ENCODE measurements at places on chromosomes 4 and X.

- no peak for DNase-seq
Observed at GRCh38 chr4:105822061-105822460, 73.2 kb upstream of the NPNT start.

DNA sequence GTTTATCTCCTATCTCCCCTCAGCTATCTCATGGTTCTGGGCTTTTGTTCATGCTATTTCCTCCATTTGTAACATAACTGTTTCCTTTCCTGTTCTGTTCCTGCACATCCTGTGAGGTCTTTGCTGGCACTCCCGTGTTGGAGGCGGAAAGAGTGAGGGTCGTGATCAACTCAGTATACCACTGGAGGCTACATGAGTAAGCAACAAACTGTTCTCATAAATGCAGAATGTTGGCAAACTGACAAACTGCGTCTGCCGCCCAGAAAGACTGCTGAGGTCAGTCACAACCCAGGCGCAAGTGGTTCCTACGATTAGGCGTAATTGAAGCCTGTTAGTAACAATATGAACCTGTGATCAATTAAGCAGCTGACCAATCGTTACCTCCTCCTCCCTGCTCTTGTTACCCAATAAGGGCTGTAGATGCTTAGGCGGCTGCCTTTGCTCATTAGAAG lies 48.8 kb downstream of the C4orf33 start:
- DNase-seq: peak; percentile 8

DNA sequence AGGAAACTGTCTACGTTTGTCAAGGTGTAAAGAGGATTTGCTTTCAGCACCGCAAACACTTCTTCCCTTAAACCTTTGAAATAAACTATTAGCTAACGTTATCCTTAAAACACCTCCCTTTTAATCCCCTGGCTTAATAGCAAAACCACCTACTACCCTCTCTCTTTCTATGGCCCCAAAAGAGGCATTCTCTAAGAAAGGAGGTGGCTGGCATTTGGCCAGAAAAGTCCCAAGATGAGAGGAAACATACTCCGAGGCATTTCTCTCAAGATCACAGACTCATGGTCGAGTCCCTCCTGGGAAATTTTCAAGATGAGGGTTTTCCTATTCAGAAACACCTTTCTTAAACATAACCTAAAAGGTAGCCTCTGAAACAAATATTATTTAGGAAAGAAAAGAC lies 60.6 kb upstream of the VCX3B start:
- no peak for DNase-seq

GRCh38 chr4:109873791-109874514 lies 26.0 kb downstream of the LRIT3 start:
- peak; percentile 46 for DNase-seq

DNA sequence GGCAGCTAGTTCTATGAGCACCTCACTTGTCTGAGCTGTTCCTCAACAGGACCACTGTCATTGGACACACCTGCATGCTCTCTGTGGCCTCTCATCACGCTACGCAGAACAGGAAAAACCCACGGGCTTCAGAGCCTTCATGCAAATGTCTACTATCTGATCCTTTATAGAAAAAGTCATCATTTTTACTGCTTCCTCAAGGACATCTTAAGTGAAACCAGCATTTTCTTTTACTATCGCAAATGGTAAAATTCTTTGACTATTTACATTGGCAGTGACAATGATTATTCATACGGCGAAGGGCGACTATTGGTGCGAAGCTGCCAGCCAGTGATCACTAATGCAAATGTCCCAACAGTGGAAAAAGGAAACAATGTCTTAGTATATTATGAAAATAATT lies 147.0 kb downstream of the AFAP1 start:
- DNase-seq: peak; percentile 36

DNA sequence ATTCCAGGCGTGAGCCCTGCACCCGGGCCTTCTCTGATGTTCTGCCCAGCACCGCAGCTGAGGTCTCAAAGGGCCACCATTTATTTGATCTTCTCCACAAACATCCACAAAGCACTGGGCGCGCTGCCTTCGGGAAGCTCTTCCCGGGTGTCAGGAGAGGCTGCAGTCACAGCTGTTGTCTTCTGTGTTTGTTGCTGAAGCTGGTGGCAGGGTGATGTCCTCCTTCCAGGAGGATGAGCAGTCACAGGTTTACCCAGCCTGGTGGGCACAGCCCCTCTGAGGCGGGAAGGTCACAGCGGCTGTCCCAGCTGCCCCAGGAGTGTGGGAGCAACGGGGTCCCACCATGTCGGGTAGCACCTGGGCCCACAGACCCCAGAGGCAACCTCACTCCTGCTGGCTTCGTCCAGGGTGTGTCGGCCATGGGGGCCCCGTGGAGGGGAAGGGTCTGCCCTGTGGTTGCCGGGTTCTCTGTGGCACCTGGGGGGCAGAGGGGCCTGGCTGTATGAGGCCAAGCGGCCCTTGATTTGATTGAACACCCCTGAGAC lies 27.6 kb downstream of the FGFRL1 start:
- DNase-seq: no peak

- DNase-seq: peak; percentile 34
Observed at GRCh38 chr4:153464068-153464467, 2.1 kb upstream of the TMEM131L start.

GRCh38 chr4:47145630-47146029 lies 114.3 kb downstream of the GABRB1 start:
- DNase-seq: peak; percentile 70

GRCh38 chrX:150683536-150684146 lies 9.6 kb upstream of the MTMR1 start:
- DNase-seq: peak; percentile 30

DNA sequence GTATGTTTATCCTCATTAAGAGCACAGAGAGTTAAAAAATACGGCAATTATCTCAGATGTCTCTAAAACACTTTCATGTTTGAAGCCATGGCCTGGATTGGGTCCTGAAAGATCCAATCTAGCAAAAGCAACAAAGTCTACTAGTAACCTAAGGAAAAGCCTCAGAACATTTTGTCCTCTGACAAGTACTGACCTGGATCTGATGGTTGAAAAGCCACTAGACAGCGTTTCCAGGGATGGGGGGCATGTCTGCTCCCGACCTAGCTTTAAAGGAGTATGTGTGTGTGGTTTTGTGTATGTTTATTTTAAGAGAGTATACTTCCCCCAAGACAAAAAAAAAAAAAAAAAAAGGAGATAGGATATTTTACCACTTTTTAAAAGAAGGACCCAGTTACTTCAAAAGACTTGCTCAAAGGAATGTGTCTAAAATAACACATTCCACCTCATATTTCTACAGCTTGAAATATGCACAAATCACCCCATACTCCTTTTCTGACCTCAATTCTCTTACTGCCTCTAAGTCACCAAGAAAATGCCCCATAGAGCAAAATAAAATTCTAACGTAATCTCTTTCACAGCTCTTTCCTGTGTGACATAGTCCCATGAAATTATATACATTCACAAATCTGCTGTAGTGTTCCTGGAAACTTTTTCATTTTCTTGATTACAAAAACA lies 189.0 kb upstream of the TTC29 start:
- DNase-seq: no peak

DNA sequence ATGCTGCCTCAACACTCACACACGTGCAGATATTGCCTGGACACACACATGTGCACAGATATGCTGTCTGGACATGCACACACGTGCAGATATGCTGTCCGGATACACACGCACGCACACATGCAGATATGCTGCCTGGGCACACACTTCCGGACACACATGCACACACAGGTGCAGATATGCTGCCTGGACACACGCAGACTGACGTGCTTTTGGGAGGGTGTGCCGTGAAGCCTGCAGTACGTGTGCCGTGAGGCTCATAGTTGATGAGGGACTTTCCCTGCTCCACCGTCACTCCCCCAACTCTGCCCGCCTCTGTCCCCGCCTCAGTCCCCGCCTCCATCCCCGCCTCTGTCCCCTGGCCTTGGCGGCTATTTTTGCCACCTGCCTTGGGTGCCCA lies 14.7 kb downstream of the FGFRL1 start:
- DNase-seq: no peak

- no peak for DNase-seq
Observed at GRCh38 chr4:177408023-177408422, 34.2 kb downstream of the AGA start.

GRCh38 chr4:6201580-6202091 lies 1.3 kb upstream of the JAKMIP1 start:
- DNase-seq: no peak

DNA sequence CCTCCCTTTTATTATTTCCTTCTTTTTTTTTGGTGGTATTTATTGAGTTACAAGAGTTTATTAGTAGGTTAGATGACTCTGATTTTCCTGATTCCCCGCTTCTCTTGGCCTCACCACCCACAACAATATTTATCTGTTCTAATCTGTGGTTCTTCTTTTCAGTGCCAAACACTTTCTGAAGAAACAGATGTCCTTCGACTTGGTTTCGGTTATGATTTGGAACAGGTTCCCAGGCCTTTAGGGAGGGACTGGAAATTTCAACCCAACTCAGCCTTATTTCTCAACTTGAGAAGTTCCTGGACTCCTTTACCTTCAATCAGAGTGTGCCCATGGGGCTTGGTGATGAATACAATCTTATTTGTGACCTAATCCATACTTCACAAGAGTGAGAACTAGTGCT lies 108.1 kb downstream of the UCHL1 start:
- no peak for DNase-seq

DNA sequence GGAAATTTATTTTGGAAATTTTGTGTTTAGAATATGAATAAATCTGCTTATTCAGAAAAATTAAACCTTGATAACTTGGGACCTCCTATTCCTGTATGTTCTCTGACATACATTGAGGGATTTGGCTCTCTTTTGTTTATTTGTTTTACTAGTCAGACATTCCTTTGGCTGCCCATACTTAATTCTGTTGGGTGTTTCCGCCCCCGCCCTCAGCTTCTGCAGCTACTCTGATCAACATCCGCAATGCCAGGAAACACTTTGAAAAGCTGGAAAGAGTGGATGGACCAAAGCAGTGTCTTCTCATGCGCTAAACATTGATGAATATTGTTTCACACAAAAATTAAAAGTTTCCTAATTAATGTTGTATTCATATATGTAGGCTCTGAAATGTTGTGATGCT lies 40.5 kb downstream of the RRAGB start:
- no peak for DNase-seq

DNA sequence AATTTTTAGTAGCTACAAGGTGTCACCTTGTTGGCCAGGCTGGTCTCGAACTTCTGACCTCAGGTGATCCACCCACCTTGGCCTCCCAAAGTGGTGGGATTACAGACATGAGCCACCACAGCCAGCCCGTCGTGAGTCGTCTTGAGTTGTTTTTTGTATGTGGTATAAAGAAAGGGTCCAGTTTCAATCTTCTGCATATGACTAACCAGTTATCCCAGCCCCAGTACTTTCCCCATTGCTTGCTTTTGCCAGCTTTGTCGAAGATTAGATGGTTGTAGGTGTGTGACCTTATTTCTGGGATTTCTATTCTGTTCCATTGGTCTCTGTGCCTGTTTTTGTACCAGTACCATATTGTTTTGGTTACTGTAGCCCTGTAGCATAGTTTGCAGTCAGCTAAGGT lies 105.9 kb downstream of the OR13H1 start:
- no peak for DNase-seq

GRCh38 chr4:182884040-182884439 lies 33.1 kb downstream of the DCTD start:
- DNase-seq: no peak

DNA sequence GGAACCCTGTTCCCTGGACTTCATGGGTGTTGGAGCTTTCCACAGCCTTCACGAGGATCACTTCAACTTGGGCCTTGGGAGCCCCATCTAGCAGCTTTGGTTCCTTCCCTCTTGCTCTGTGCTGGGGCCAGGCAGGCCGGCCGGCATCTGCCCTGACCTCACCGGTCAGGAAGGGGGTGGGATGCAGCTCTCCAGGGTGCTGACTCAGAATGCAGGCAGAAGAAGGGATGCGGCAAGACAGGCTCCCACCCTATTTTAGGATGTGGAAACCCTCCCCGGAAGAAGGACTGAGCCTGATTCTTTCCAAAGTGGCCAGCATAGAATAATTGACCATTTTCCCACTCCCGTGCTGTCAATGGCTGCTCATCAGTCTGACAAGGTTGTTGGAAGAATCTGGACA lies 47.1 kb downstream of the FHDC1 start:
- peak; percentile 28 for DNase-seq

DNA sequence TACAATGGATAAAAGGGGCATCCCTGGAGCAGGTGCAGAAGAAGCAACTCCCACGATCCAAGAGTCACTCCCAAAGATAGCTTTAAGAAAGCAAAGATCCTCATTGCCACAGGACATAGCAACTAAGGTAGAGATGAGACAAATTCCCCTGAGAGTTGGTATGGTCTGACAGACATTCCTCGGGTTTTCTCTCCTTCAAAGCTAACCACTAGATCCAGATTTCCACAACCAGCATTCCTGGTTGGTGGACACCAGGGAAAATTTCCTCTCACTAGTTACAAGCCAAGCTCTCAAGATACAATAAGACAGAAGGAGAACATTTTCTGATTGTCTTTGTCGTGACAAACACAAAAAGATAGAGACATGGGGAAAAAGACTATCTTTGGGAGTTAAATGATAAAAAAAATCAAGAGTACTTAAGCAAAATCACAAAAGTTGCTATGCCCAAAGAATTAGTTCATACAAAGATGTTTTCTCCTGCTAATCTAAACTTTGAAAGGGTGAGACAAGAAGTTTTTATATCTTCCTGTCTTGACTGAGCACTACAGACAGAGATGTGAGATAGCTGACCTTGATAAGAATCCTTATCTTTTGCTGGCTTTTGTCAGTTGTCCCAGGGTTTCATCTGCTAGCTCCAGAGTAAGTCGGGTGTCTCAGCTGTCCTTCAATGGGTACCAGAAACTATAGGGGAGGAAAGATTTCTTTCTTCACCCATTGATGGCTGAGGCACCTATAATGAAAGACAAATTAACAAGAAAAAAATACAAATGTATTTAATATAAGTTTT lies 200.5 kb downstream of the CENPC start:
- DNase-seq: no peak

DNA sequence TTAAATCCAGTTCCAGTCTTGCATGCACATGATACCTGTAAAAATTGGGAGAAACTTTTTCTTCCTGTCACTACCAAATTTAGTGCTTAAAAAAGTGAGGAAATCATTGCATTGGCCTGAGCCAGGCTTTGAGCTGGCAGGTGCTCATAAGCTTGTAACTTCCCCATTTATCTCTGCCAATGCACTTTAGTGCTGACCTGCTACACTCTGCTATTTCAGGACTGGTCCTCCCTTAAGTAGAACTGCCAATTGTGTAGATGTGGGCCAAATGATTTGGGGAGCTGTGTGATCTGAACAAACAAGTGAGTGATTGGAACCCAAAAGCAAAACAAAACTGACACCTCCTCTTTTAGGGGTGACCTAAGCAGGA lies 51.8 kb downstream of the ZNF827 start:
- no peak for DNase-seq

DNA sequence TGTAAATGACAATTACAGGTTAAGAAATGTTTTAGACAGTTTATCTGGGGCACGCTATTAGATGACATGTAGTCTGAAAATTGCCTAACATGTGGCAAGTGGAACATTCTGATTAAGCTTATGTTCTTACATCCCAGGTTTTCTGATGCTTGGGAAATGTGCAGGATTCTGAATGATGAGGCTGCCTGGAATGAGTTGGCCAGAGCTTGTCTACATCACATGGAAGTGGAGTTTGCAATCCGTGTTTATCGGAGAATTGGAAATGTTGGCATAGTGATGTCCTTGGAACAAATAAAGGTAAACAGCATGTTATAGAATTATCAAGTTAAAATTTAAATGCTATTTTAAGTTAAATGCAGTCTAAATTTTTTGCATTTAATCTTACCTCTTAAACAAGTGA lies 49.3 kb downstream of the WDR19 start:
- DNase-seq: no peak

GRCh38 chr4:22454955-22455354 lies 60.9 kb downstream of the ADGRA3 start:
- no peak for DNase-seq
